Hematopoietic multipotent progenitor cell treated with erythropoietin and hydrocortisone succinate and interleukin-3 and kit ligand, for 8 days (in vitro differentiated cells): ENCODE measurements at places on chromosomes 7 and 10.
A peak's percentile ranks its signal among the peaks of the same experiment; 100 is the strongest.

- no peak for DNase-seq
These were observed at the start of gene CRTAC1 for GRCh38 chr10:98030093-98030821. CRTAC1 (minus strand) TSS chr10:98030621; CDS start chr10:98030472, 149 bp downstream.

- DNase-seq, result peak; percentile 15
These were observed 38.1 kb downstream of the FAM107B start for GRCh38 chr10:14736600-14737081.

GRCh38 chr10:33798754-33799153, 464.3 kb upstream of the NRP1 start:
- no peak for DNase-seq

- DNase-seq, result no peak
These were observed 70.0 kb downstream of the SLC35B4 start for GRCh38 chr7:134246761-134247160.

DNA sequence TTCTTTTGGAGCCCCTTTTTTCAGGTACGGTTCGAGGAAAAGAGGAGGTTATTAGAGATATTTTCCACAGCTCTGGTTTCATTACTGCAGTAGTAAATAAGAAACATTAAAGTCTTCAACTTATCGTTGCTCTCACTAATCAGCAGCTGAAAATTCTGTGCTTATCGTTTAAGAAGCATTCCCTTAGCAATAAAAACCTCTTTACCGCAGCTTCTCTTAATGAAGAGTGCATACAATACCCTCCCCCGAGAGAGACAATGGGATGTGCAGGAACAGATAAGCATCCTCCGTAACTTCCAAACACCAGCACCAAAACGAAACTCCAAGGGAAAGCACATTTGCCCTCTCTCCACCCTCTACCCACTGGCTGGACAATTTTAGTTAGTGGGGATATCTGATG, 384.5 kb downstream of the NEBL start:
- no peak for DNase-seq

DNA sequence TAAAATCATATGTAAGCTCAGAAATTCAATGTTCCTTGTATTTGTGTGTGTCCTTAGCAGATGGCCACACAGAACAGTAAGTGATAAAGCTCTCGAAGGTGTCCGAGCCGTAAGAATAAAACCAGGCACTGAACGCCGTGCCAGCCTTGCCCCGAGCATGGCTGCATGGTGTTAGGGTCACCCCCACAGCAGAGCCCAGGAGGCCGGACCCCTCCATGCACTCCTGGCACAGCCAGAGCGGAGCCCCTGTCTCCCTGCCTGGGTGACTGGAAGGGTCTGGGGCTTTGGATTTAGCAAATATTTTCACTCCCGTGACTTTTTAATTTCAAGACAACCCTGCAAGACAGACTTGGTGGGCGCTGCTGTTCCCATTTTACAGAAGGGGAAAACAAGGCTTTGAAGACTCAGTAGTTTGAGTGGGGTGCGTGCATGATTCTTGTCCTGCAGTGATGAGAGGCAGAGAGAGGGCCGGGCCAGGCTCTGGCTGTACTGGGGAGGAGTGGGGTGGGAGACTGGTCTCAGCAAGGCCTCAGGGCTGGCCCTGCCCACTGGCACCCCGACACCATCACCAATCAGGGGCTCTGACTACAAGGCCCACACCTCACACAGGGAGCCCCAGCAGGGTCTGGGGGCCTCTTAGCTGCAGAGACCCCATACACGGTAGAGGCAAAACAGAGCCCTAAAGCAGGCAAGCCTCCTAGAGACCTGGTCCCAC, 39.4 kb downstream of the VIPR2 start:
- no peak for DNase-seq

- no peak for DNase-seq
These were observed 407.8 kb upstream of the FOXK1 start for GRCh38 chr7:4274286-4274685.

DNA sequence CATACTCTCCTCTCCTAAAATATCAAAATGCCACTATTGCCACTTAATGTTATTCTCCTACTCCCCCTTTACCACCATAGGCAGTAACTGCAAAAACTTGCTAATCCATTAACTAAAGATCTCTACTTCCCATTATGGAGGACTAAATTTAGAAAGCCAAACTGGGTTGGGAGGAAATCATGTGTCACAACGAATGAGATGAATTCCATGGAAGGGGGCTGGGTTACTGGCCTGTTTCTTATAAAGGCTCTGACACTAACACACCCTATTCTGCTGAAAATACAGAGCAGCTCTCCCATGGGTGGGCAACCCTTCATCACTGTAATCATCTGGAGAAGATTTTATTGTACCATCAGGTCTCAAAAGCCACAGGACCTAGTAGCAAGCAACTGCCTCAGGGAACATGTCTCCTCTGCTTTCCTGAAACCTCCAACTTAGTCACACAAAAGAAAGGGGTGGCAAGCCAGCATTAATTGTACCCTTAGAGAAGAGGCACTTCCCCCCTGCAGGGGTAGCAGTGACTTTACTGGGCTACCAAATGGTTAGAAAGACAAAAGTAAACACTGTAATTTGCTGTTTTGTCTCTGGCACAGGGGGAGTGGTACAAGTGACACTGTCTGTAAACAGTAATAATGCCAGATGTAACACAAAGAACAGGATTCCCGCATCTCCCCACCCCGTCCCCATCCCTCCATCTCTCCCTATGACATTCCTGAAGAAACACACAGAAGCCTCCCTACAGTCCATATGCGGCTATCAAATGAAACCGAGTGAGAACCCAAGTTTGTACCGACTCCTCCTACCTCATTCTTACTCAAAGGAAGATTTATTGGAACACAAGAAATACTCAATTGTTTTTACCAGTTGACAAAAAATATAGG, 81.6 kb downstream of the ARMH3 start:
- no peak for DNase-seq

GRCh38 chr7:157389951-157390730, 53.3 kb downstream of the DNAJB6 start:
- peak; percentile 55 for DNase-seq

- DNase-seq, result no peak
These were observed 127.3 kb downstream of the SEMA3C start for GRCh38 chr7:80791509-80791929.

GRCh38 chr7:8136051-8136730, 125.8 kb downstream of the ICA1 start:
- no peak for DNase-seq

- DNase-seq, result no peak
These were observed 8.6 kb upstream of the IRF5 start for GRCh38 chr7:128928882-128929788.

DNA sequence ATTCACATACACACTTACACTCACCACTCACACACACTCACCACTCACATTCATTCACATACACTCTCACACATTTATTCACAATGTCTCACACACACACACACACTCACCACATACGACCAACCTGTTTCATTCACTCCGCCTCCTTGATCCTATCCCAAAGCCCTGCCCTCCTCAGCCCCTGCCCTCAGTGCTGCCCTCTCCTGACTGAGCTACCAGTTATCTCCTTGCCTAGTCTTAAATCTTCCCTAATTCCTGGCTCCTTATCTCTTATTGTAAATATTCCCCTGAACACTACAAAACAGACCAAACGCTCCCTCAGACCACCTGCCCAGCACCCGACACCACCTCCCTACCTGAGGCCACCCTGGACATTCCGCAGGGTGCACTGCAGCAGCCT, 26.1 kb upstream of the C10orf120 start:
- DNase-seq, result no peak

DNA sequence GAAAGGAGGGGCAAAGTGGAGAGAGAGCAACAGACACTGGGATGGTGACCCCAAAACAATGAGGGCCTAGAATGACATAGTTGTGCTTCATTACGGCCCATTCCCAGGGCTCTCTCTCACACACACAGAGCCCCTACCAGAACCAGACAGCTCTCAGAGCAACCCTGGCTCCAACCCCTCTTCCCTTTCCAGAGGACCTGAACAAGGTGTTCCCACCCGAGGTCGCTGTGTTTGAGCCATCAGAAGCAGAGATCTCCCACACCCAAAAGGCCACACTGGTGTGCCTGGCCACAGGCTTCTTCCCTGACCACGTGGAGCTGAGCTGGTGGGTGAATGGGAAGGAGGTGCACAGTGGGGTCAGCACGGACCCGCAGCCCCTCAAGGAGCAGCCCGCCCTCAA, 20.7 kb downstream of the PRSS2 start:
- DNase-seq, result no peak

- DNase-seq, result no peak
These were observed 10.9 kb upstream of the LGI1 start for GRCh38 chr10:93746844-93747284.

DNA sequence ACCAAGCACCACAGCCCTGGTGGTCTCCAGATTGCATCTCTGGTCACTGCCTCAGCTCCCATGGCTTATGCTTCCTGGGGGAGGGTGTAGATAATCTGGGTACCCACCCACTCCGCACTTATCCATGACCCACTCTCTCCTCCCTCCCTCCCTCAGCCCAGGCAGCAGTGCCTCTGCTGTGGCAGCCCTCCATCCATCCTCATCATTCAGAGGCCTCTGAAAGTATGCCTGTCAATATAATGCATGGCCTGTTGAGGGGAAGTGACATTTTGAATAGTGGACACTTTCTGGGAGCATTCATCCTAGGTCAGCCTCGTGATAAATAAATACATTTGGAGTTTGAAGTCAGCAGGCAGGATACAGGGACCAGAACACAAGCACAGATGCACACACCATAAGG, 23.2 kb downstream of the ZNF503 start:
- no peak for DNase-seq

- no peak for DNase-seq
These were observed 73.8 kb downstream of the TAF3 start for GRCh38 chr10:7892146-7892545.

GRCh38 chr7:154553711-154554265, 449.1 kb downstream of the PAXIP1 start:
- DNase-seq, result no peak

DNA sequence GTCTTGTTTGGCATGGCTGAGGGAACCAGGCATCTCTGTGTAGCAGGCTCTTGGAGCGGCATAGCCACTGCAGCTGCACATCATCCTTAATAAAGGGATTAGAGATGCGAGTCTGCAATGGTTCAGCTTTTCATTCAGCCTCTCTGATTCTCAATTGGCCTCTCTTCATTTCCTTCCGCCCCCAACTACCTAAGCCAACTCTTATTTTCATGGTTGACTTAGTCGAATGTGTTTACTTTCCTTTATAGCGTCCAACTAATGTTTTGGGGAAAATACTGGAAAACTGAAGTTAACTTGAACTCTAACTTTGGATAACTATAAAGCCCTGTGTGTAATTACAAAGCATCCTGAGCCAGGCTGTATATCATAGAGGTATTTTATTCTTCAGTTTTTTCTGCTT, 202.2 kb upstream of the KIAA1217 start:
- no peak for DNase-seq

DNA sequence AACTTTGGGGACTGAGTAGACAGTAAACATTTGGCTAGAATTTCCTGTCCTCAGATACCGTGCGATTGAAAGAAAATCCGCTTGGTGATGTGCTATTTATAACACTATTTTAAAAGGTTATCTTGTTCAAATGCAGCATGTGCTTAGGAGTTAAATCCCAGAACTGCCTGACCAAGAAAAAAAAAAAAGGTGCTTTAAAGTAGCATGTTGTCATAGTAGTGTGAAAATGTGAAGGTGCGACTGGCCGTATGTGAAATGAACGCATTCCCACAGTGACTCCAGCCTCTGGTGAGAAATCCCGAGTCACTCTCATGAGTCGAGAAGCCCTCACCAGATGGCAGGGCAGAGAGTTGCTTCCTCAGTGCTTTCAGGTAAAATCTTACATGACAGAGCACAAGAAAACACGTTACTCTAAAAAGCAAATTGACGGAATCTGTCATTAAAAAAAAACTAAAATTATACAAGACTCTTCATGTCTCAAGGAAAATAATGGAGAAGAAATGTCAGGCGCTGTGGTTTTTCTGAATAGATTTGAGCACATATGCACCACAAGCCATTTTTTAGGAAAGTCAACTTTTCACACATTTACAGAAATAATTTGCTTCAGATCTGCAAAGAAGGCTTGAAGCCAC, 18.4 kb upstream of the KLF6 start:
- peak; percentile 71 for DNase-seq

DNA sequence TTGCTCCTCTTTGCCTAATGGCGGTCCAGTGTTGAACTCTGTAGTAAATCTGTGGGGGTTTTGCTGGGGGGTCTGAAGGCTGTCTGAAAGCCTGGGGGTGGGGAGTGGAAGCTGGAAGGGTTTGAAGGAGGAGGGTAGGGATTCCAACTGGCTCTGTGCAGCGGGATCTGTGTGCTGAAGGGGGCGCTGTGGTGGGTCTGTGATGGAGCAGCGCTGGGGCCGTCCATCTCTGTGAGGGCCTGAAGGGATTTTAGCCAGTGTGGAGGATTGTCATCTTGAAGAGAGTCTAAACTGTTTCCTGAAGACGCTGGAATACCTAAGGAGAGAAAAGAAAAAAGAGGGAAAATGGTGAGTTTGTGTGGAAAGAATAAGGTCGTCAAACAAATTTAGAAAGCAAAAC, 129.2 kb downstream of the STRA8 start:
- DNase-seq, result no peak

DNA sequence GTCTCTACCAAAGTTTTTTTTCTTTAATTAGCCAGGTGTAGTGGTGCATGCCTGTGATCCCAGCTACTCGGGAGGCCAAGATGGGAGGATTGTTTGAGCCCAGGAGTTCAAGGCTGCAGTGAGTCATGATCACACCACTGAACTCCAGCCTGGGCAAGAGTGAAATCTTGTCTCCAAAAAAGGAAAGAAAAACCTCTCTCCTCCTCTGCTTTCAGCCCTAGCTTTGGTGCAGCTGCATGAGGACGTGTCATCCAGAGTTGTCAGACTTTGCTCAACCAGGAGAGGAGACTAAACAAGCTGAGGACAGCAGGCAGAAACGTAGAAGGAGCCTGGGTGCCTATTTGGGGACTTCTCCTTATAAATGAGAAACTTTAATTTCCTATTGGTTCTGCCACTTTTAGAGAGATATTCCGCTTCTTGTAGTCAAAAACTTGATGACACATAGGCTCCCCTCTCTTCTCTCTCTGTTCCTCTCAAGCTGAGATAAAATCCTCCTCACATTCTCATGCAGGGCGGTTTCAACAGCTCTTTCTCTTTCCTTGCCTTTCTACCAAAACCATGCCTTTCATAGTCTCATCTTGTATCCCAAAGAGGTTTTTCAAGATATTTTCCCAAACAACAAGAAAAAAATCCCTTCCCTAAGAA, 205.4 kb downstream of the ARHGAP12 start:
- DNase-seq, result no peak

- no peak for DNase-seq
These were observed 8.4 kb upstream of the CCNY start for GRCh38 chr10:35327790-35328403.

- DNase-seq, result peak; percentile 4
These were observed 734.7 kb downstream of the KCNMA1 start for GRCh38 chr10:76902949-76903348.

GRCh38 chr7:151313857-151314256, 27.8 kb upstream of the NUB1 start:
- peak; percentile 47 for DNase-seq
